Jurkat, Clone E6-1 (cell line): ENCODE measurements at places on chromosomes 4 and X.
A peak's percentile ranks its signal among the peaks of the same experiment; 100 is the strongest.

DNA sequence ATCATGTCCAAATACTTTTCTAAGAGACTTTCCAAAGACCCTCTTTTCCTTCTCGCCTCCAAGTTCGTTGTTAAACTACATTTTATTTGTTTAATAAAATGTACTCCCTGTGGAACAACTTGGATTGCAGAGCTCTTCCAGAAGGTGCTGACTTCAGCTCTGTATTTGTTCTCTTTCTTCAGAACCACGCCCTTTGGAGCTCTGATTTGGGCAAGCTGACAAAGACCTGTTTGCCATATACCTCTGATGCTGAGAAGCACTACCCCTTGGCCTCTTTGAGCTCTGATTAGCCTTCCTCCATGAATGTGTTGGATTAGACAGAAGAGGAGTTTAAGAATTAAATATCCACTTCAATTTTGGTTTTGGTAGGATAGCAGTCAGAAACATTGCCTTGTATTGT, 815.1 kb upstream of the POU3F4 start:
- DNase-seq: no peak

- DNase-seq: no peak
Measured at GRCh38 chr4:7207628-7208231, 15.4 kb downstream of the SORCS2 start.

DNA sequence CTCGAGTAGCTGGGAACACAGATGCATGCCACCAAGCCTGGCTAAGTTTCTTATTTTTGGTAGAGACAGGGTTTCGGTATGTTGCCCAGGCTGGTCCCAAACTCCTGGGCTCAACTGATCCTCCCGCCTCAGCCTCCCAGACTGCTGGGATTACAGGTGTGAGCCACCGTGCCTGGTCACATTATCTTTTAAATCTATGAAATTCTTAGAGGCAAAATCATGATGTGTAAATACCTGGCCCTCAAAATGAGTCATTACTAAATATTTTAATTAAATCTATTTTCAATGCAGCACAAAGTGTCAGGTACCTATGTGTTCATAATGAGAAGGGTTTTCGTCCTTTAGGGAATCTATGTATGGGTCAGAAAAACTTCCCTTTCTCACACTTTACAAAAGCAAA, 222.5 kb upstream of the GPC4 start:
- DNase-seq: no peak

- DNase-seq: no peak
Measured at GRCh38 chrX:40088803-40089540, 8.8 kb downstream of the BCOR start.

GRCh38 chr4:53907772-53908171, 156.6 kb downstream of the CHIC2 start:
- no peak for DNase-seq

GRCh38 chrX:143664302-143664701, 28.4 kb upstream of the SLITRK4 start:
- DNase-seq: peak; percentile 0

GRCh38 chr4:119946359-119946758, 120.3 kb downstream of the MAD2L1 start:
- DNase-seq: no peak

DNA sequence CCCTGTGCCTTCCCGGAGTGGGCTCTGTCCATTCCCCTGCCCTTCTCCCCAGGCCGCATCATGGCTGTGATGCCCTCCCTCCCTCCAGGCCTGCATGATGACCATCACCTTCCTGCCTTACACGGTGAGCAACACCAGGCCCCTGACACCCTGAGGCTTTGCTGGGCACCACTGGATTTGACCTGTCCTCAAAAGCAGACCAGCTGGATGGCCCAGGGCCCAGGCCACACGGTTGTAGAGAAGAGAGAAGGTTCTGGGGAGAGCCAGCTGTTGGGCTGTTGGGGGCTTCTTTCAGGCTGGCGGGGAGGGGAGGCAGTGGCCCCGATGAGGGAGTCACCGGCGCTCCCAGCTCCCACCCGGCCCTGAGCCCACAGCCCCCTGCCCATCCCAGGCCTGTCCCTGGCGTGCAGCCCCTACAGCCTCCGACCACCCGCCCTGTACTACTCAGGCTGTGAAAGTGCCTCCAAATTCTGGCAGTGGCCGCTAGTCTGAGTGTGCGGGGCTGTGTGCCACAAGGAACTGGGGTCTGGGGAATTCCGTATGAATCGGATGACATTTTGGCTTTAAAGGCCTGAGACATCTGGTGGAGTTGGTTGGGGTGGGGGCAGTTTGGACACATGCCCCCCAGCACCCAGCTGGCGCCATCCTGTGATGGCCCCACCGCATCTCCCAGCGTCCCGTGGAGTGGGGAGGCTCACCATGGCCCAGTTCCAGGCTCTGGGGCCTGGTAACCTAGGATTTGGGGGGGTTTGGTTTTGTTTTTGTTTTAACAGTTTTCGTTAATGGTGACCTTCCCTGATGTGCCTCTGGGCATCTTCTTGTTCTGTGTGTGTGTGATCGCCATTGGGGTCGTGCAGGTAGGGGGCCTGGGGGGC, 19.6 kb downstream of the TMEM175 start:
- DNase-seq: no peak

DNA sequence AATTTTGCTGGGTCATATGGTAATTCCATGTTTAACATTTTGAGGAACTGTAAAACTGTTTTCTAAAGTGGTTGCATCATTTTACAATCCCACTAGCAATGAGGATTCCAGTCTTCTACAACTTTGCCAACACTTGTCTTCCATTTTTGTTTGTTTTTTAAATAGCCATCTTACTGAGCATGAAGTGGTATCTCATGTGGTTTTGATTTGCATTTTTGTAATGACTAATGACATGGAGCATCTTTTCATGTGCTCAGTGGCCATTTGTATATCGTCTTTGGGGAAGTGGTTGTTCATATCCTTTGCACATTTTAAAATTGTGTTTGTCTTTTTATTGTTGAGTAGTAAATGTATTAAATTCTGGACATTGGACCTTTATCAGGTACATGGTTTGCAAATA, 94.7 kb downstream of the TMEM131L start:
- DNase-seq: no peak

GRCh38 chr4:141721174-141721573, 84.8 kb downstream of the IL15 start:
- no peak for DNase-seq

GRCh38 chr4:140826701-140827027, 70.5 kb upstream of the TBC1D9 start:
- DNase-seq: no peak

- no peak for DNase-seq
Measured at GRCh38 chr4:171742436-171742835, 70.8 kb upstream of the GALNTL6 start.

DNA sequence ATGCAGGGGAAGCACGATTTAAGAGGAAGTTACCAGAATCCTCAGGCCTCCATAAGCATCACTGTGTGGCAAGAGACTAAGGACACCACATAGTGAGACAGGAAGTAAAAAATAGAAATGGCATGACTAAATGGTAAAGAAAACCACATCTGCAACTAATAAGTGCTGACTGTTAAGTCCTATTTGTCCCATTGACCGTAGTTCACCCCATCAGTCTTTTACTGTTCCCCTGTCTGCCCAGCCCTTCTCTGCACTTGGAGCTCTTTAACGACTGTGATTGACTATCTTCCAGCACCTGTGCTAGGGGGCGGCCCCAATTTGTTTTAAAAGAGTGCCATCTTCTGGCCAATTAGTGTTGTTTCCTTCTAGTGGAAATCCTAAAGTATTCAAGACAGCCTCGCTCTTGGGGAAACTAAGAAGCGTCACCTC, 94.2 kb downstream of the MAOA start:
- peak; percentile 41 for DNase-seq

GRCh38 chrX:154732421-154733065, 18.3 kb downstream of the GAB3 start:
- no peak for DNase-seq

DNA sequence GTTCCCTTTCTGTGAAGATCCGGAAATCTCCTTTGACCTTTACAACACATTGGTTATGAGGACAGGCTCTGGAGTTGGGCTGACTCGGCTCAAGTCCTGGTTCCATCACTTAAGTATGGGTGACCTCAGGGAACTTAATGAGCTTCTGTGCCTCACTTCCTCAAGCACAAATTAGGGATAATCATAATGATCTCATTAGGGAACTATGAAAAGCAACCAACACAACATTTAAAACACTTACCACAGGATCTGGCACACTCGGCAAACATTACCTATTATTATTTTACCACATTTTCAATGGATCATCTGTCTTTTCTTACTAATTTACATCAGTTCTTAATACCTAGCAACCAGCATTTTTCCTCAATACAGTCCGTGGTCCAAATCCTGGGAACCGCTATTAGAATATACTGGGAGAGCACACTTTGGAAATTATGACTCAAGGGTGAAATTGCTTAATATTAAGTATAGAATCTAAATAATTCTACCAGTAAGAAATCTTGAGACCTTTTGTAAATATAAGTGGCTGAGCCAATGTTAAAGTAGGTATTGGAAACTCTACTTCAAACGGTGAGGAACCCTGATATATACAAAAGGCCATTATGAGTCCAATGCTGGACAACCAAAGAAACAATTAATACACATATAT, 19.6 kb downstream of the ADGRA3 start:
- DNase-seq: no peak
